ENCODE measurements at places on chromosomes 6 and 20.
A peak's percentile ranks its signal among the peaks of the same experiment; 100 is the strongest.

DNA sequence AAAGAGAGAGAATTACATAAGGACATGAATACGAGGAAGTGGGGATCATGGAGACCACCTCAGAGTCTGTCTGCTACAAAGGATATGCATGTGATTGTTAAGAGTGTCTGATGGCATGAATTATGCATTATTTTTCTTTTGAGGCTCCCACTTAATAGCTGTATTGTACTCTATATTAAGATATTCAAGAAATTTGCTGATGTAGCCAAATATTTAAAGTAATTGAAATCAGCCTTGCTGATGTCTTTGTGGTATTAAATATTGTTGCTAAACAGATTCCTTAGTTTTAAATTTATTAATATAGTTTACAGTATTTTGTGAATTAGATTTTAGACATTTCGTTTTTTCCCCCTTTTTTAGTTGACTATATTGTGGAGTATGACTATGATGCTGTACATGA is 25.3 kb downstream of the CD2AP start:
- DNase-seq, result no peak

- DNase-seq, result peak; percentile 58
Observed at GRCh38 chr6:113854531-113855499, 2.3 kb upstream of the MARCKS start.

GRCh38 chr20:9492067-9492466 is 22.3 kb upstream of the LAMP5 start:
- DNase-seq, result no peak

DNA sequence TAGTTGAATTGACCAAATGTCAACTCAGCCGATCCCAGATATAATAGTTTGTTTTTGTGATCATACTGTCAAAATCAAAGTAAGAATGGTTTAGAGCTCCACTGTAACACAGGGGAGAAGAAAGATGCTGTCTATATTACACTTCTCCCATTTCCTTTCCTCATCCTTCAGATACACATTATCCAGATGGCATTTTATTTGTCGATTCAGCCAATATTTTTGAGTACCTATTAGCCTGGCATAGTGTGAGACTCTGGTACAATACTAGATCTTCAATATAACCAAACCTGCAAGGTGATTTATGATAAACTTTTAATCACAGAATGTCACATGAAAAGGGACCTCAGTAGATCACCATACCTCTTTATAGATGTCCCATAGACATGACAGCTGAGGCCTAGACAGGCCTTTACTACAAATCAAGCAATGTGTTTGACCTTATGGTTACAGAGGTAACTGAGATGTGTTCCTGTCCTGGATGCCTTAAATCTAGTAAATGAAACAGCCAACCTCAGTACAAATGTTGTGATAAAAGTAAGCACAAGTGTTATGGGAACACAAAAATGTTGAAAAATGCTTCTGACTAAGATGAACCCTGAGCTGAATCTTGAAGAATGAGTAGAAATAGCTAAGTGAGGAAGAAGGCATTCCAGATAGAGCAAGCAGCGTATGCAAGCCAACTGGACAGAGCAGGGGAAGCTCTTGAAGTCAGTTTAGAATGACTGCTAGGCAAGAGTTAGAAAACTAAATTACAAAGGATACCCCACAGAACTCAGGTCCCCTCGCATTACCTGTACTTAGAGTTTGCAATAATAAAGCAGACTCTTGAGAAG is 1.9 kb downstream of the FBXO9 start:
- DNase-seq, result no peak

- no peak for DNase-seq
Observed at GRCh38 chr6:54957698-54958097, 111.1 kb downstream of the FAM83B start.

- DNase-seq, result no peak
Observed at GRCh38 chr6:137881522-137881886, 14.4 kb downstream of the TNFAIP3 start.

- no peak for DNase-seq
Observed at GRCh38 chr6:137387096-137387764, 107.0 kb downstream of the OLIG3 start.

DNA sequence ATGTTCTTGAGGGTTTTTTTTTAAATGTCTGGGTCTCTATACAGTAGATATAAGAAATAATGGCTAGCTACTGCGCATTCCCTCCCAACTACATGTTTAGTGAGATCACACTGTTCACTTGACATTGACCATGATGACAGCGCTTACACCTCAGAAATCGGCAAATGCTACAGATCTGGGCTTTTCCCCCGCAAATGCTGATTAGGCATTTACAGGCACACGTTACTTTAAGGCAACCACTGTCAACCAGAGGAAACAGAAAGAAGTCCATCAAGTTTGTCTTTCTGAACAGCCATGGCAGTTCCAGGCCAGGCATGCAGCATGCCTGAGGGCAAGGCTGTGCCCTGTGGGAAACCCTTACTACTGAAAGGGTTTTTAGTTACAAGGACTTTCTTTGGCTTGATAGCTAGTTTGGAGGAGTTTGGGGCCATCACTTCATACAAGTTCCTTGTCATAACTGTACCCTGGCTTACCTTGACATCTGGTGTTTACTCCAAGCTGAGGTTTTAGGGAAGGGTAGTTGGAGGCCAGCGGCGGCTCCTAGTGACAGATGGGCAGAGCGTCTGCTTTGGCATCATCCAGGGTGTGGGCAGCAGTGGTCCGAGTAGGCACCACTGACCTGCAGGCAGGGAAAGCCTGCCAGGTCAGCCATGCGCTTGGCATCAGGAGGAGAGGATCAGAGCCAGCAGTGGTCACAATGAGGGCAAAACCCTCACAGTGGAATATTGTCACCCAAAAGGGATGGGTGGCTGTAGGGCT is 43.0 kb downstream of the CFAP61 start:
- DNase-seq, result no peak

GRCh38 chr6:33875696-33876095 is 71.9 kb upstream of the MLN start:
- DNase-seq, result no peak

- no peak for DNase-seq
Observed at GRCh38 chr6:69957985-69958559, 91.7 kb downstream of the COL19A1 start.

DNA sequence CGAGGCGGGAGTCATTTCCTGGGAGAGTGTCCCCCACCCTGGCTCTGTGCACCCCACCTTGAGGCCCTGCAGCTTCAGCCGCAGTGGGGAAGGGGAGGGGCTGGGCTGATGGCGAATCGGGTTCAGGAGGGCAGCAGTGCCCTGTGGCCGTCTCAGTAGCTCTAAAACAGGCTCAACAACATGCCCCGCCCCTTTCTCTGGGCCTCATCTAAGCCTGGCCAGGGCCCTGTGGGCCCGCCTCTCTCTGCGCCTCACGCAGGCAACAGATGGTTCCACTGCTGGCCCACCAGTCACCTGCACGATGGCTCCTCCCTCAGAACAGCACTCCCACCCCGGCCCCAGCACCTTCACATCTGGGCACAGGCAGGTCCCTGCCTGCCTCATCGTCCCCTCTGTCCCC is 30.2 kb downstream of the CHRNA4 start:
- DNase-seq, result no peak

DNA sequence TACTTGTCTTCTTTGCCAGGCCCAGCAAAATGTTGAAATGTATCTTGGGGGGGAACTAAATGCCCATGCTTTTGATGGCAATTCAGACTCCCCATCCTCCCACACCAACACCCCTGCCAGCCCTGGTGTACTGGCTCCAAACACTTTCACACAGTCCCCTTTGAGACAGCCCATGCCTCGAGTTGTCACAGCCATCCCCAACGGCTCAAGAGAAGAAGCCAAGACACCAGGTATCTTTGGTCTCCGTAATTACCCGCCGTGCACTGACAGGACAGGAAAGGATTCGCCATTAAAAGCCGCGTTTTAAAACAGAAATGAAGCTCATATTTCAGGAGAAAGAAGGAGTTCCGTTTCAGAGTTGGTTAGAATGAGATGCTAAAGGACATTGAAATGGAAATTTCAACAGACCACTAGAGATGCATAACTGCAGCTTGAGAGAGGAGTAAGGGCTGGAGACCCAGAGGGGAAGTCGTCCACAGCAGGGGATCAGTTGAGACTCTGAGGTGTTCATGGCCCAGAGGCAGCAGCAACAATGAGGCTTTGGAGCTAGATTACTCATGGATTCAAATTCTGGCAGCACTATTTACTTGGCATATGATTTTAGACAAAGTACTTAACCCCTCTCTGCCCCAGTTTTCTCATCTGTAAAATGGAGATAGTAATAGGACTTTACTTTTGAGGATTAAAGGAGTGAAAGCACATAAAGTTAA is 63.5 kb upstream of the ADGRF1 start:
- DNase-seq, result no peak

- no peak for DNase-seq
Observed at GRCh38 chr20:18431206-18431605, 35.6 kb downstream of the DZANK1 start.

GRCh38 chr6:63731930-63732329 is 96.3 kb downstream of the PHF3 start:
- no peak for DNase-seq

GRCh38 chr6:35929601-35930000 is 8.7 kb upstream of the SRPK1 start:
- no peak for DNase-seq

- no peak for DNase-seq
Observed at GRCh38 chr20:24465159-24465558, 4.3 kb upstream of the SYNDIG1 start.

DNA sequence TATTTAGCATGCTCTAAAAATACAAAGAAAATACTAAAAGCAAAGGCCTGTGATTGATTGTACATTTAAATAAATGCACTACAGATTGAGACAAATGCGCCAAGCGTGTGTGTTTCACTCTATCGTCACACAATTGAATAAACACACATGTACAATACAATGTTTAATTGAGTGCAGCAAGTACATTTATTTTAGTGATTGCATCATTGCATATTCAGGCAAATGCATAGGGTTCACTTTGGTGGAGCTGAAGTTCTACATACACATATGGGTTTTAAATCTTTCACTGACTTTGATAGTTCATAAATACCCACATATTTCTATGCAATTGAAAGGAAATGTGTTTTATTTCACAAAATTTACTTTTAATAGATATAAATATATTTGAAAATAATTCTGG is 750.6 kb upstream of the MMS22L start:
- DNase-seq, result no peak

- no peak for DNase-seq
Observed at GRCh38 chr20:38599410-38599882, 2.2 kb upstream of the ARHGAP40 start.

- no peak for DNase-seq
Observed at GRCh38 chr20:18165553-18165952, 27.9 kb downstream of the KAT14 start.

DNA sequence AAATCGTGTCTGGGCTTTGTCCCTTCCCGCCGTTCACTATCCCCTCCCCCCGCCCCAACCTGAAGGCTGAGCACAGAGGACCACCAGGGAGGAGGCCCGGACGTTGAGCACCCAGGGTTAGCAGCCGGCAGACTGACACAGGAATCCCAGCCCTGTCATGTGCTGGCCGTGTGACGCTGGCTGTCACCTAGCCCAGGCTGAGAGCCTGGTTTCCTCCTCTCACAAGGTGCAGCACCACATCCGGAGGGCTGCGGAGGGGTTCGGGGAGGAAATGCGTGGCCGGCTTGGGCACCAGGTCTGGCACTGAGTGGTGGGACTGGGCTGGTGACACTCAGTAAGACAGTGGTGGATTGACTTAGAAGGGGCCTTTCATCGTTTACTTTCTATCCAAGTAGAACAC is 4.6 kb upstream of the LSM14B start:
- DNase-seq, result no peak

- no peak for DNase-seq
Observed at GRCh38 chr6:123812621-123813020, 9.0 kb downstream of the NKAIN2 start.

- no peak for DNase-seq
Observed at GRCh38 chr20:42678895-42679294, 510.8 kb downstream of the PTPRT start.

GRCh38 chr6:46781478-46782378 is 11.5 kb upstream of the MEP1A start:
- DNase-seq, result no peak

- no peak for DNase-seq
Observed at GRCh38 chr20:50246367-50247195, 56.0 kb downstream of the CEBPB start.

DNA sequence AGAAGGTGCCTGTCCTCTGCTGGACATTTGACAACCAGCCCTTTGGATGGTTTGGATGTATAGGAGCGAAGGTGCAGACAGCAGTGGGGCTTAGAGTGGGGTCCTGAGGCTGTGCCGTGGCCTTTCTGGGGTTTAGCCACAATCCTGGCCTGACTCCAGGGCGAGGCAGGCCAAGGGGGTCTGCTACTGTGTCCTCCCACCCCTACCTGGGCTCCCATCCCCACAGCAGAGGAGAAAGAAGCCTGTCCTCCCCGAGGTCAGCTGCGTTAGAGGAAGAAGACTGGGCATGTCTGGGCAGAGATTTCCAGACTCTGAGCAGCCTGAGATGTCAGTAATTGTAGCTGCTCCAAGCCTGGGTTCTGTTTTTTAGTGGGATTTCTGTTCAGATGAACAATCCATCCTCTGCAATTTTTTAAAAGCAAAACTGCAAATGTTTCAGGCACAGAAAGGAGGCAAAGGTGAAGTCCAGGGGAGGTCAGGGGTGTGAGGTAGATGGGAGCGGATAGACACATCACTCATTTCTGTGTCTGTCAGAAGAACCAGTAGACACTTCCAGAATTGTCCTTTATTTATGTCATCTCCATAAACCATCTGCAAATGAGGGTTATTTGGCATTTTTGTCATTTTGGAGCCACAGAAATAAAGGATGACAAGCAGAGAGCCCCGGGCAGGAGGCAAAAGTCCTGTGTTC is 1.3 kb upstream of the CDKN1A start:
- DNase-seq, result no peak

- DNase-seq, result no peak
Observed at GRCh38 chr6:95230071-95230740, 347.1 kb upstream of the MANEA start.

DNA sequence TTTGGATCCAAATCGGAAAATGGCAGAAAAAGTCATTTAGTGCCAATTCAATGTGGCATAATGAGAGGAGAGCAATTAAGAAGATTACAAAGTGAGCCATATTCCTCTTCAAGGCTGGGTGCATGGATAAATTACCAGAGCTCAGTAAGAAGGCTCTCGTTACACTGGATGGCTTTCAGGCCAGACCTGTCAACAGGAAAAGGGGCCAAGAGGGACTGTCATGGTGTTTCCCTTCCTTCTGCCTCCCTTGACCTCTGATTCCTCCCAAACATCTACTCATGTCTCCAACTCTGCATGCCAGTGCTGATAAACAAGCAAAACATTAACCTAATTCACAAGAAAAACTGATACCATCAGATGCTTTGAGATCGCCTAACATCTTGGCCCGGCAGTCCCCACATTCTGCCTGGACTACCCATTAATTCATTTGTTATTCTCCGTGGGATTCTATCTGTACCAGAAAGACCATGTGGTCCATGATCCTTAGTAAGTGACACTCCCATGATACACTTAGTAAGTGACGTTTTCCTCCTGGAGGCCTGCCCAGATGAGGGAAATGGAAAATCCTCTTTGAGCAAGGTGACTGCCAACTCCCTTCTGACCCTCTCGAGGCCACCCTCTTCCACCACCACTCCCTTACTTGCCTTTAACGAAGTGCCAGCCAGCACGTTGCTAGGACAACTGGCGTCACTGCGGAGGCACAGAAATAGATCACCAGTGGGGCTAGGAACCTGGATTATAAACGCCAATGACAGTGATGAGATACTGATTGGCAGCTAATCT is 239.2 kb downstream of the GMPR start:
- no peak for DNase-seq

Measured in NCI-H2081 treated with DMSO at 0.1 percent for 48 hours (cell line).